ENCODE measurements at places on chromosomes 7 and 10.
A peak's percentile ranks its signal among the peaks of the same experiment; 100 is the strongest.

- DNase-seq: no peak
These were observed 410.4 kb downstream of the ATRNL1 start for GRCh38 chr10:115503546-115503945.

DNA sequence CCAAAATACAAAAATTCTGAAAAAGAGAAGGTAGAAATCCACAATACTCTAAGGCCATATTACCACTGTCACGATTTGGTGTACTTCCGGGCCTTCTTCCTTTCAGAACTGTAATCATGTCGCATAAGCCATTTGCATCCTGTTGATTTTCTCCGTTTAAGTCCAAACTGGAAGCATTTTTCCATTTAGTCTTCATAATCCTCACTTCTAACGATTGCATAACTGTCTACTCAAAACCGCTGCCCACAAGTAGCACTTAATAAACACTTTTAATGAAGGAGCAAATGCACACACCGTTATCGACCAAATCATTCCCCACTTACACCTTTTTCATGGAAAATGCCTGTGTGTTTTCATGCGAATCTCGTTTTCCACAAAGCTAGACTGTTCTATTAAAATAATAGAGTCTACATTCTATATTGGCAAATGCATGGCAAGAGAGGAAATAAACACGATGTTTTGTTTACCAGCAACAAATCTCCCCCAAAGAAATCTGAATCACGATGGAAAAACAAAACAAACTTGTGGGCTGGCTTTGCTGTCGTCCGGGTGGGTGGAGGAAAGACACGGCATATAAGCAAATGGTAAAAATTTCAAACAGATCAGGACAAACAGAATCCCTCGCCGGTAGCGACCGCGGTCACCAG, 1.0 kb downstream of the ATE1 start:
- DNase-seq: no peak

GRCh38 chr7:13476881-13477444, 512.5 kb downstream of the ETV1 start:
- no peak for DNase-seq

GRCh38 chr7:7103343-7104313, 78.7 kb upstream of the C1GALT1 start:
- peak; percentile 3 for DNase-seq

Measured in effector memory CD4-positive, alpha-beta T cell (primary cell).